Hepatocyte (in vitro differentiated cells): ENCODE measurements at places on chromosomes 2 and 18. TPM values are rescaled to one million over a fixed set of nuclear protein-coding genes. Genes with fewer than 3 reads are reported as not detected.
A peak's percentile ranks its signal among the peaks of the same experiment; 100 is the strongest.

GRCh38 chr2:231429152-231429551 lies 33.6 kb downstream of the B3GNT7 start:
- no peak for DNase-seq

GRCh38 chr2:72722492-72723070 lies 103.3 kb downstream of the EXOC6B start:
- no peak for DNase-seq

GRCh38 chr2:9527995-9528787 lies 27.4 kb downstream of the ADAM17 start:
- DNase-seq, result no peak

GRCh38 chr2:235270956-235271355 lies 222.9 kb upstream of the AGAP1 start:
- no peak for DNase-seq

- no peak for DNase-seq
These were observed 37.6 kb upstream of the MGAT4A start for GRCh38 chr2:98768384-98769113.

GRCh38 chr18:57131101-57131500 lies 15.8 kb upstream of the BOD1L2 start:
- DNase-seq, result no peak

DNA sequence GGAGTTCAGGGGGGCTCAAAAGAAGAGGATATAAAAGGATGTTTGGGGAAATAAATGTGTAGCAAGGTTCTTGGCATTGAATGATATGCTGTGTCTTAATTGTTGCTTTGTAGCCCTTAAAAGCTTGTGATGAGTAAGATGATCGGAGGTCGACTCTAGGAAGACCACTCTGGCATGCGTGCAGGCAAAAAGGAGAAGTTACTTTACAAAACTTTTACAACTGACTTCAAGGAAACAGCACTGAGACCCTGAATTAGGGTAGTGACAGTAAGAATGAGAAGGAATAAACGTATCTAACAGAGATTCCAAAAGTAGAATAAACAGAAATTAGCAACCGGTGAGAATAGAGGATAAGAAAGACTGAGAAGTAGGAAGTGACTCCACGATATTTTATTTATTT lies 228.7 kb upstream of the TANK start:
- DNase-seq, result no peak

- DNase-seq, result no peak
These were observed 50.2 kb downstream of the COL4A3 start for GRCh38 chr2:227214622-227215041.

GRCh38 chr2:112542984-112543661 lies 858 bp downstream of the POLR1B start:
- DNase-seq, result no peak

DNA sequence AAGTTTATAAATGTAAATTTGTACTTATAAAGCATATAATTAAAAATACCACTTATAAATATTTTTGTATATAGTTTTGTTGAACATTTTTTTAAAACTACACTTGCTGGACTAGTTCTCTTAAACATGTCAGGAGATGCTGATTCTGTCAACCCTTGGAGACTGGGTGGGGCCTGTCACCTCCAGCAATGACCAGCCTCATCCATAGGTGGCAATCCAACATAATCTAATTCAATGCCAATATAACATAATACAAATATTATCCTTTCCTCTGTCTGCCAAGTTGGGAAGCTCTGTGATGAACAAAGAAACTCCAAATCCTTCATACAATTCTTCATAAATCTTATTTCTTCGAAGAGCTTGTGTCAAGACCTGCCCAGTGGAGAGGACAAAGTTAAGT lies 140.4 kb downstream of the RBMS1 start:
- no peak for DNase-seq

DNA sequence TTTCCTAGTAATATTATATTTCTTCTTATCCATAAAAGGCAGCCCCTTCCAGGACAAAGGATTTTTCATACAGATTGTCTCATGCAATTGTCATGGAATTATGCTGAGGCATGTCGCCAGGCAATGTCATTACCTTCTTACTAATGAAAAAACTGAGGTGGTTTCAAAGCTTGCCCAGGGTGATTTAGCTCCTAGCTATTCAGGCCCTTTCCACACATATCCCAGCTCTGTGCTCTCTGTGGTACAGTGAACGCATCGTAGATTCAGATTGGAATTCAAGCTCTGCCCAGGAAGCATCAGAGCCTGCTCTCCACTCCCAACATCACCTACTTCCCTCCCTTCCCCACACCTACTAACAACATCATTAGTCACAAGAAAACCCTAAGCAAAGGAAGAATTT lies 60.1 kb downstream of the ATP8B1 start:
- no peak for DNase-seq

DNA sequence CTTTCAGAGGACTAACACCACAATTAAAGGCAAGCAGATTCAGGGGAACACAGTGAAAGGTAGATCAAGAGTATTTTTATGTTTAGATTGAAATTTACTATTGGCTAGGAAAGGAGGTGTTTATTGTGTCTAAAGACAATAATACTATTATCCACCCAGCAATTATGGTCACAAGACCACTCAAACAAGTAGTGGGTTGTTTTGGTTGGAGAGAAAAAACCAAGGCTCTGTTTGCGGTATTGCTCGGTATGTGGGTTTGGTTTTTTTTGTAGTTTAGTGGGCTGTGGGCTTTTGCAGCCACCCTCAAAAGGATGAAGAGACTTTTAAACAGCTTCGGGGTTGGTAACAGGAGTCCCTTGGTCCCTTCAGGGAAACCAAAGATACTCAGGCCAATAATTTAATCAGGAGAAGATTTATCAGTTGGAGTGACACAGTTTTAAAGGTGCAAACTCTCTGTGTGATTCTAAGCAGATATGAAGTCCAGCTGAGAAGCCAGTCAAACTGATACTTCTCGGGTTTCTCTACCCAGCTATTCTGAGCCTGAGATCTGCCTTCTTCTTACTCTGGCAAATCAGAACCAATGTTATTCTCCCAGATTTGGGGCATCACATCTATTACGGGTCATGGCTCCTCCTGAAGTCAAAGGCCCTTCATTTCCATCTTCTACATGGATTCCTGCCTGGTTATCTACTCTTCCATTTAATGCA lies 55.3 kb downstream of the DCC start:
- DNase-seq, result no peak

GRCh38 chr2:233711312-233712008 lies 1.2 kb upstream of the UGT1A5 start:
- DNase-seq, result peak; percentile 89

DNA sequence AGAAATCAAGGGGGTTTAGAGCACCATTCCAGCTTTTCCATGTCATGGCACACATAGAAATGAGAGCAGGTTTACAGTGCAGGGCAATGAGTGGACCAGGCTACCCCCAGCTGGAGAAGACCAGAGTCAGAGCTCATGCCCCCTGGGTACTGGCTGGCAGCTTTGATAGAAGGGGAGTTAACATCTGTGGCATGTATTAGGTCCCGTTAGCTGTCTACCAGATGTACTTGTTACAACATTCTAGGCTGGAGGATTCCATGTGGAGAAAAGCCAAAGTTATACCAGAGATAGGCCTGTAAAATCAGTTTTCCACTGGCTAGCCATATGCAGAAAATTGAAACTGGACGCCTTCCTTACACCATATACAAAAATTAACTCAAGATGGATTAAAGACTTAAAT lies 109.2 kb downstream of the CCDC85A start:
- no peak for DNase-seq

DNA sequence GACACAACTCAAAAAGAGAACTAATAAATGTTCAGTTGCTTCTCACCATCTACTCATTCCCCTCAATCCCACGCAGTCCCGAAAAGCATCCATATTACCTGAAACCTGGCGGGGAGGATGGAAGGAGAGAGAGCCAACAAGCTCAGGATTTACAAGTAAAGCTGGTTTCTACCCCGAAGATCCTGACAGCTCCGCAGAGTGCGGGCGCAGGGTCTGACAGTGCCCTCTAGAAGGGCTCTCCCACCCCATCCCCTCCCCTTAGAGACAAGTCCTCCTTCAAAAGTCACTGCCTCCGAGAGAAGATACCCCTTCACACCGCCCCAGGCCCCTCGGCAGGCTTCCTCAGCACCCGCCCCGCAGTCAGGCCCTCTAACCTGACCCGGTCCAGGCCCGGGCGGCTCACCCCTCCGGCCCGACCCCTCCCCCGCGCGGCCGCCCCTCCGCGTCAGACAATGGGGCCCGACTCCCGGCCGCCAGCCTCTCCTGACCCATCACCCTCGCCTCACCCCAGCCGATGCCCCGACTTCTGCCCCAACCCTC lies 550 bp downstream of the RAB1A start:
- peak; percentile 70 for DNase-seq

- peak; percentile 24 for DNase-seq
These were observed at the start of gene DOCK10 for GRCh38 chr2:225041851-225042799. Gene DOCK10 (minus strand): TSS chr2:225042468. CDS start chr2:225042374, 94 bp downstream.

GRCh38 chr18:80112624-80113248 lies 3.7 kb downstream of the ADNP2 start:
- DNase-seq, result no peak

DNA sequence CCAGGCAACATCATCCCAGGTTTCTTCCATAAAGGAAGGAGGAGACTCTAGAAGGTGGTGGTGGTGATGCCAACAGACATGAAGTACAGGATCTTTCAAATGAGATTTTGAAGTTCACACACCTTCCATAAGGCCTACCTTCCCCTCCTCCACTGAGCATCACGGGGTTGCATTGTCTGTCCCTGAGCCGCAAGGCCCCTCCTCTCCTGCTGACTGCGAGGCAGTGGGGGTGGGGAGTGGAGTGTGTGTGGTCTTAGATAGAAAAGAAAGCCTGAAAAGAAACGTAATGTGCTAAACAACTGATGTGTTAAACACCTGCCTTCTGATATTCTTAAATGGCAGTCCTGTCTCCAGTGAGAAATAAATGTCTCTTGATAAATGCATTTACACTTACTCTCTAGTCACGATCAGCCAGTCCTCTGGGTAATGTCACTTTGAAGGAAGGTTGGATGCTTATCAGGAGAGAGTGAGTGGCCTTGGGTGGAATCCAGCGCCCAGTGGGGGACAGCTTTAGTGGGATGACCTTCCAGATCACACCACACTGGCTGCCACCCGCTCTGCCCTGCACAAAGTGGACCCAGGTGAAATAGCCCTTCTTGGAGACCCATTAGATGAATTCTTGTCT lies 5.5 kb upstream of the SCYGR5 start:
- DNase-seq, result peak; percentile 16

DNA sequence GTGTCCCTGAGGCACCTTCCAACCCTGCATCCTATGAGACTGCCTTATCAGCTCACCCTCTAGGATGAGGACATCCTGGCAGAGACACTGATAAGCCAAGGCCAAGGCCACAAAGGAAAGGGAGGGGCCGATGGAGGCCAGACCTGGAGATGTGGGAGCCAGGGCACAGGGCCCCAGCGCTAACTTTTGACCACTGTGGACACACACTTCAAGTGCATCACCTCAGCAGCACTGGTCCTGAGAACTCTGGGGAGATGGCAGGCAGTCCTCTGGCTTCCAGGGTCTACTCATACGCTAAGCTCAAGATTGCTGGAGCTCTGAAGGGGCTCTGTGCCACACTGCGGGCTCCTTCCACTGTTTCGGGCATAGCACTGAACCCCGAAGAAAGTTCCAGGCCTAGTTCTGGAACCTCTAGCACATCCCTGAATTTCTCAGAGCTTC lies 100.2 kb upstream of the ID2 start:
- no peak for DNase-seq

- peak; percentile 63 for DNase-seq
These were observed 100.5 kb downstream of the CDC42EP3 start for GRCh38 chr2:37570773-37571586.

DNA sequence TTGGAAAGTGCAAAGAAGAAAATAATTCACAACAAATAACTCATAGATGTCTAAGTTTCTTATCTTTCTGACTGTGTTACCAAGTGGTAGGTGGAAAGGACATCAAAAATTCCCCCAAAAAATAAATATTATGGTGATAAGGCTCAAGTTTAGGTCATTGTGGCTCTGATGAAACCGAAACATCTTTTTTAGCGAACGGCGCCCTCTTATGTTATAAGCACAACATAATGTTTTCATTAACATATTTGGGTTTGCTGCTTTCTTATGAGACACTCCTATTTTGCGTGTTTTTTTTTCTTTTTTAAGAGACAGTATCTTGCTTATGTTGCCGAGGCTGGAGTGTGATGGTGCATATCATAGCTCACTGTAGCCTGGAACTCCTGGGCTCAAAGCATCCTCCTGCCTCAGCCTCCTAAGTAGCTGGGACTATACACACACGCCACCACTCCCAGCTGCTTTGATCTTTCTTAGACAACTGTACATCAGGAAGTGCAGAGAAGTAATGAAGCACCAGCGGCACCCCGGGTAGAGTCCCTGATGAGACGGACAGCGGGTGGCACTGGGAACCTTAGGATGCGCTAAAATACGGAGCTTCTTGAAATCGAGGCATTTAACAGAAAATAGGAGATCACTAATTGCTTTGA lies 38.5 kb upstream of the SLC35G4 start:
- DNase-seq, result no peak

- no peak for DNase-seq
These were observed 56.3 kb downstream of the DNAH7 start for GRCh38 chr2:196012314-196012713.

- DNase-seq, result no peak
These were observed 65.0 kb downstream of the ATP8B1 start for GRCh38 chr18:57738078-57738477.

DNA sequence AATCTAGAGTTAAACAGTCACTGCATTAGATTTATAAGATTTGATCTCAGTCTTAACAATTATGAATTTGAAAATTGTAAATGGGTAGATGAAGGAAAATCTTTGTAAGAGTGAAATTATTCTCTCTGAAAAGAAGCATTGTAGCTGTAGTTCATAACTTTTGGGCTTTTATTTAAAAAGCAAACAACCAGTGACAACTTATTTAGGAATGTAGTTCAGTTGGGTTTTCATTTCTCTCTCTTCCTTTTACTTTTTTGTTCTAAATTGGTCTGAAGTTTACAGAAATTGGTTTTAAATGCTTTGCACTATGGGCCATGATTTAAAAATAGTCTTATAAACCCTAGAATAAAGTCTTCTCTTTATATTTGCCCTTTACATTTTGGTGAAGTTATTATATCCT lies 296.6 kb downstream of the GULP1 start:
- no peak for DNase-seq

DNA sequence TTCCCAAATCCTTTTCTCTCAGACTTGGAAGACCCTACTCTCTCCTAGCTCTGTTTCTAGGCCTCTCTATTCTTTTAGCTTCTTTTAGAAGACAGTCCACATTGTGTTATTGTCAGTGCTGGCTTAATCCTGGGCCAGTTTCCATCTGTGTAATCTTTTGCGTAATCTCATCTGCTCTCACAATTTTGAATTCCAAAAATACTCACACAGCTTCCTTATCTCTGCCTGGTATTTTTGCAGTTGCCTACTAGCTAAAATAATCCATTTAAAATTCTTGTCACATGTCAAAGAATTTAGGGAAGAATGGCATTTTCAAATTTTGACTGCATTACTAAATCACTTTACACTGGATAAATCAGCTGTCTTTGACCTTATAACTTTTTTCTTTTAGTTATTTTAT lies 200.6 kb upstream of the MEX3C start:
- DNase-seq, result no peak

Gene NPHP1
- polyA plus RNA-seq, result 1.3 and 4.1 TPM in 2 replicates

Gene M1AP
- 0.30 and 1.2 TPM in 2 replicates for polyA plus RNA-seq

Gene SERPINB10
- polyA plus RNA-seq, result not detected in 2 replicates

Gene CHRNG
- polyA plus RNA-seq, result not detected in 2 replicates

Gene CYB5A
- polyA plus RNA-seq, result 358 and 457 TPM in 2 replicates

Gene RBKS
- 6.0 and 7.2 TPM in 2 replicates for polyA plus RNA-seq

Gene ANKRD30BL
- not detected in 2 replicates for polyA plus RNA-seq

Gene HSBP1L1
- polyA plus RNA-seq, result 81.9 and 82.0 TPM in 2 replicates

Gene EN1
- 0.38 and 1.3 TPM in 2 replicates for polyA plus RNA-seq

Gene CYP1B1
- polyA plus RNA-seq, result 32.7 and 38.5 TPM in 2 replicates

Gene GRB14
- 4.5 and 6.4 TPM in 2 replicates for polyA plus RNA-seq

Gene PIK3C3
- polyA plus RNA-seq, result 24.9 and 28.9 TPM in 2 replicates

Gene REG3A
- polyA plus RNA-seq, result 0.27 and 1.4 TPM in 2 replicates

Gene TUBA4B
- polyA plus RNA-seq, result not detected in 2 replicates

Gene RTP5
- not detected in 2 replicates for polyA plus RNA-seq

Gene MBOAT2
- polyA plus RNA-seq, result 22.8 and 32.5 TPM in 2 replicates

Gene TUBB8B
- polyA plus RNA-seq, result 0.24 and 0.47 TPM in 2 replicates
